ENCODE measurements at places on chromosomes 5 and 9.

DNA sequence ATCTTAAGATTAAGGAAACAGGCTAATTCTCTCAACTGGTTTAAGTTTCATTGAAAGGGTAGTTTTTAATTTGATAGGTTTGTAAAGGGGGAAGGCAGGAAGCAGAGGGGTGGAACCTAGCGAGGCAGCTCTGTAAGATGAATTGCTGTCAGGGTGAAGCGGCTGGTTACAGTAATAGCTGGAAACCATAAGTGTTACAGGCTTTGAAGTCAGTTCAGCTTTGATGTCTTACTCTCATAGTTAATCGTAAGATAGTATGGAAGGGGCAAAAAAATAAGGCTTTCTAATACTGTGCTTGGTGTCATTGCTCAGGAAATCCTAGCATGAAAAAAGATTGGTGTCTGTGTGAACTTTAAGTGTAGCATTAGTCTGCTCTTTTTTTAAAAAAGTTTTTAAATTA is 20.3 kb downstream of the POU5F2 start:
- no peak for DNase-seq

DNA sequence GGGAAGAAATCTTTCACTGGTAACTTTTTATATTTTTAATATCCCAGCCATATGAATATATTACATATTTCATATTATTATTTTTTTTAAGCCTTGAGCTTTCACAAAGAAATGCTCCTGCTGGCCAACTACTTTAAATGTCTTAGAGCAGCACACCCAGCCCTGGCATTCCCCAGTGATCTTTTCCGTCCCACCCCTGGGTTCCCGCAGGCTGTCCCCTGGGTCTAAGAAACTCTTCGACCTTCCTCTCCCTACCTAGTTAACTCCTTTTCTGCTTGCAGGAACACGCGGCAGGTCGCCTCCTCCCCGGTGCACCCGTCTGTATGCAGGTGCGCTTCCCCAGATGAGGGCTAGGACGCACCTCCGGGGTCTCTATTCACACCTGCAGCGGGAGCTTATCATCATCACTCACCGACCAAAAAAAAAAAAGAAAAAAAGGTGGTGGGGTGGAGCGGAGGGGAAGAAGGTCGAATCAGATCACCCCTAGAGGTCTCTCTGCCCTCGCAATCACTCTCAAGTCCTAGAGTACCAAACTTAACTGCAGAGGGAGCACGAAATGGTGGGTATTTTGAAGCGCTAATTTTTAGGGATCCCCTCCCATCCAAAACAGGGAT is 696 bp downstream of the ZFP62 start:
- DNase-seq: no peak

- DNase-seq: no peak
Measured at GRCh38 chr9:79210541-79211243, 361.1 kb upstream of the TLE4 start.

DNA sequence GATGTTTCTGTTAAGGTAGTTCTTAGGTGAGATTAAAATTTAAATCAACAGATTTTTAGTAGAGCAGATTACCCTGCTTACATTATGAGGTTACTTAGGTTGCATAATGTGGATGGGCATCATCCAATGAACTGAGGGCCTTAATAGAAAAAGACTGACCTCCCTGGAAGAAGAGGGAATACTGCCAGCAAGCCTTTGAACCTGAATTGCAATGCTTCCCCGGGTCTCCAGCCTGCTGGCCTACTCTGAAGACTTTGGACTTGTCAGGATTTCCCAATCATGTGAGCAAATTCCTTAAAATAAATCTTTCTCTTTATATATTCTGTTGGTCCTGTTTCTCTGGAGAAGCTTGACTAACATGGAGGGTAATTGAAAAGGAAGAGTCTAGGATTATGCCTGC is 542.1 kb upstream of the ARRDC3 start:
- DNase-seq: no peak

DNA sequence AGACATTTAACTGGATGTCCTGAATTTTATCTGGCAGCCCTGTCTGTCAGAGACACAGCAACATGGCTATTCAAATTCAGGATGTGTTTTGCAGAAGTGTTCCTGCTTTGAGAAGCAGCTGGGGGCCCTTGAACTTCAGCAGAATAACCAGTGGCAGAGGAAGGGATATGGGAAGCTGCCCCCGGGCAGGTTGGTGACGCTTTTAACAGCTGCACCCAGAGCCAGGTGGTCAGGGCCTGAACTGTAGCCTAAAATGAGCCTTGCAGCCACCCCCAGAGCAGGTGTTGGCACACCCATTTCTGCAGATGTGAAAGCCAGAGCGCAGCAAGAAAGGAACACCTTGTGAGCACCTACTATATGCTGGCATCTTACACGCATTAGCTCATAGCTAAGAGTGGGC is 128.7 kb upstream of the BOD1 start:
- DNase-seq: no peak

DNA sequence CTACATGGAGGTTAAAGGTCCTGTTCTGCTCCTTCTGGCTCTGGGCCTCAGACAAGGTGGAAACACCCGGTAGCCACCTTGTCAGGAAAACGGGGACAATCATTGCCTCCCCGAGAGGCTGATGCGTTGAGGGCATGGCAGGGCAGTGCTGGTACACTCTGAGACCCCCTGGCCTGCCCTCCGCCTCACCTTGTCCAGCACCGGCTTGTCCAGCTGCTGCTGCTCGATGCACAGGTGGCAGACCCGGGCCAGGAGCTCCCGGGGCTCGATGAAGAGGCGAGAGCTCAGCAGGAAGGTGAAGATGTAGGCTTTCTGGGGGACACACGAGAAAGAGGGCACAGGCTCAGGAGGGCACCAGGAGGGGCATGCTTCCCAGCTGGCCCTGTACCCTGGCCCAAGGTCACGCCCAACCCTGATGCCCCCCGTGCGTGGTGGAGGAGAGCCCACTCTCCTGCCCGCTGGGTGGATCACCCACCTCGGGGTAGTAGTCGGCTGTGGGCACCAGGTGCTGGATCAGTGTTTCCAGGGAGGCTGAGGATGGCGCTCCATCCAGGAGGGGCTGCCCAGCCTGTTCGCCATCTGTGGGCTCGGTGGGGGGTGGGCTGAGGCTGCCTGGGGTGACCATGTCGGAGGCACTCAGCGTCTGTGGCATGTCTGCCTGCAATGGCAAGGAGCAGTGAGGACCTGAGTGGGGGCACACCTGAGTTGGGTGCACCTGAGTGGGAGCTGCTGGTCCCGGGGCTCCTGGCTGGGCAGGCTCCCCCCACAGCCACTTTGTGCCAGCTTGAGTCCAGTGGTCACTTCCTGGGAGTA is 66.0 kb upstream of the RNF130 start:
- no peak for DNase-seq

DNA sequence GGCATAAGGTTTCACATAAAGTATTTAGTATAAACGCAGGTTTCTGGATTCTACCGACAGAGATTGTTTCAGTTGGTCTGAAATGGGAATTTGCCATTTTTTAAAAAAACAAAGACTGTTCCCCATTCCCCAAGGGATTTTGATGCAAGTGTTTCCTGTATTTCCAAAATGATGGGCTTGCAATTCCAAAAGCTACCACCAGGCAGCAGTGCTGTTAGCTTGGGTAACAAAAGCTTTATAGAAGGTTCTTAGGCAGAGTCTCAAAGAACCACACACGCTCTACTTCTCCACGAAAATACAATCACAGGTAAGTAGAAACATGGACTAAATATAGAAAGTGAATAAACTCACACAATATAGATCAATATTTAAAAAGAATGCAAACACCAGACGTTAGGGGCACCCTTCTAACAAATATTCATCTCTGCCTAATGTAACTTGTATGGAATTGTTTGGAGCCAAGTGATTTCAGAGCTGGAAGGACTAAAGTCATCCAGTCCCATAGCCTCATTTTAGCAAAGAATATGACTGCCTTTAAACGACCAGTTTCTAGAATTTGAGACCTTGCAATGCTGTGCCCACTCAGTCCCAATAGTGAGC is 154.3 kb downstream of the SPOCK1 start:
- DNase-seq: no peak

DNA sequence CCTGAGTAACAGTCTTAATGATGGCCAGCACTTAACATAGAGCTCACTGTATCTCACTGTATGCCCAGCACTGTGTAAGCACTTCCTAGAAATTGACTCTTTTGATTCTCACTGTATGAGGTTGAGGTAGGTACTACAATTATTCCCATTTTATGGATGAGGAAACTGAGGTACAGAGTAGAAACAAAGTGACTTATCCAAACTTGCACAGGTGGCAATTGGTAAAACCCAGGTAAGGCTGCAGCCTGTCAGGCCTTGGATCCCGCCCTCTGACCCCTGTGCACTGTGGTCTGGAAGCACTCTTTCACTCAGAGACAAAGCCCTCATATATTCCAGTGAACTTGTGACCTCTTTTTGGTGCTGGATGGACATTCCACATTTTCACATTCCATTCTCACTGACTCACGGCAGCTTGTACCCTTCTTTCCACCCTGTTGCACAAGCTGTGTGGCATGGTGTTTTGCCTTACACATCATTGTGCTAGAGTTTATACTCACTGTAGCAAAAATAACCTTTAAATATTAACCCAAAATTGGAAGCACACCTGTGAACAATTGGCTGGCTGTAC is 21.7 kb downstream of the ANKRD55 start:
- DNase-seq: no peak

DNA sequence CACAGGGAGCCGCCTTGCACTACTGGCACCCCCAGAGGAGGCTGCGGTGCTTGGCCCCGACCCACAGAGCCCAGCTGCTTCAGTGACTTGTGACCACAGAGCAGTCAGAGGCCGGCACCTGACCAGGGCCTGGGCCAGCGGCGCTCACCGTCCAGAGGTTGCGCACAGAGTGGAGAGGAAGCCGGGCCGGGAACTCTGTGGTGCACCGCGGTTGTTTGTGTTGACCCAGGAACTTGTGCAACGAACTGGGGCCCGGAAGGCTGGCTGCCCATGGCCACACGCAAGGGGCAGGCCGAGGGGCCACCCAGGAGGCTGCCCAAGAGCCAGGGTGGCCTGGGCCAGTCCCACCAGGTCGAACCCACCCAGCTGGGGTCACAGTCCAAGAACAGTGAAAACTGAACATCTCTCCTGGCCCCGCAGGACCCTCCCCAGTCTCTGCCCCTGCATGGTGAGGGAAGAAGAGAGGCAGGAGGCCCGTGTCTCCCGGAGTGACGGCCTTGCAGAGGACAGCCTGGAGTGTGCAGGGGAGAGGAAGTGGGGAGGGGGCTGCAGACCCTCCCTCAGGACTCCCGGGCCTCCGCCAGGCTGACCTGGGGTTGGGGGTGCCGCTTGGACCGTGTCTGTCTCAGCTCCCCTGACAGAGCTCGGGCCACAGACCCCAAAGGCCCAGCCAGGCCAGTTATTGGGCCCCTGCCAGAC is 42.8 kb upstream of the EGFL7 start:
- DNase-seq: no peak
